Fibroblast of mammary gland (primary cell): ENCODE measurements at places on chromosomes 16 and 17.

GRCh38 chr16:77308163-77308561 is 109.0 kb downstream of the SYCE1L start:
- DNase-seq = peak; percentile 85

- no peak for DNase-seq
Measured at GRCh38 chr17:66511135-66511534, 208.7 kb downstream of the PRKCA start.

DNA sequence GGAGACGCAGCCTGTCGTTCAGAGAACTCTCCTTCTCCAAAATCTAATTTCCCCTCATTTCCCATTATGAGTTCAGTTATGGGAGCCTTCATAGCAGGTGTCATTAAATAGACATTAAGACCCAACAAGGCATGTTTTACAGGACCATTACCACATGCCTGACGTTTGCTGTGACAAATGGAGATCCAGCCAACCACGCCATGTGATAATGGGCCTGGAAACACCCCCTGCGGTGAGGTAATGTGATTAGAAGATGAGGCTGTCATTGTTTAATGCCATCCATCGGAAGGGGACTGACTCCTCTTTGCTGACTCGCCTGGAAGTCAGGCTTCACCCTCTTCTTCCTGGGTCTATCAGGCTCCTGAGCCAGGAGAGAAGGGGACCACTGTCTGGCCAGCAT is 76.9 kb downstream of the WSCD1 start:
- DNase-seq = no peak

DNA sequence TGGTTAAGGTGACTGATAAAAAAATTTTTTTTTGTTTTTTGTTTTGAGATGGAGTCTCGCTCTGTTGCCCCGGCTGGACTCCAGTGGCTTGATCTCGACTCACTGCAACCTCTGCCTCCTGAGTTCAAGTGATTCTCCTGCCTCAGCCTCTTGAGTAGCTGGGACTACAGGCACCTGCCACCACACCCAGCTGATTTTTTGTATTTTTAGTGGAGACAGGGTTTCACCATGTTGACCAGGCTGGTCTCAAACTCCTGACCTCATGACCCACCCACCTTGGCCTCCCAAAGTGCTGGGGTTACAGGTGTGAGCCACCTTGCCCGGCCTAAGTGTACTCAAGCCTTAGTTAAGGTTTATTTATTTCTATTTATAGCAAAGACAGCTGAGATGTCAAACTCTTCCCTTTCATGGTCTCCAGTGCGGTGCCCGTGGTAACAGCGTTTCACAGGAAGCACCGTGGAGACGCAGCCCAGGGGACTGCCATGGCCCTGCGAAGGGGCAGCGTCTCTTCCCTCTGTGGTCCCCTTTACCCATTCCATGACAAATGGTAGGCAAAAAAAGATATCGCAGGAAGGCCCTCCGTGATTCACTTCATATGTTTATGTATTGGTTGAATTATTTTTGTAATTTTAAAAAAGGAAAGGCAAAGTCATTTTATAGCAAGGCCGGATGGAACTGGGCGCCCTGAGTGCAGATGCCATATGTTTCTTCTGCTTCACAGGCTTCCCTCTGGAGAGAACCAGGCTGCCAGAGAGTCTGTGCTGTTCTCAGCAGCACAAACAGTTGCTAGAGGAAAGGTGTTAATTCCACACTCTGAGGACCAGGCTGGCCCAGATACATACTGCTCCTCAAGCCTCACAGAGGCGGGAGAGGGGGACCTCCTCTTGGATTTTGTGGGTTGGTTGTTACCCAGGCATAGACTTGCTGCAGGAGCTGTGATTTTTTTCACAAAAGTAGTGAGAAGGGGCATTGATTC is 29.2 kb downstream of the DDX19A start:
- no peak for DNase-seq

DNA sequence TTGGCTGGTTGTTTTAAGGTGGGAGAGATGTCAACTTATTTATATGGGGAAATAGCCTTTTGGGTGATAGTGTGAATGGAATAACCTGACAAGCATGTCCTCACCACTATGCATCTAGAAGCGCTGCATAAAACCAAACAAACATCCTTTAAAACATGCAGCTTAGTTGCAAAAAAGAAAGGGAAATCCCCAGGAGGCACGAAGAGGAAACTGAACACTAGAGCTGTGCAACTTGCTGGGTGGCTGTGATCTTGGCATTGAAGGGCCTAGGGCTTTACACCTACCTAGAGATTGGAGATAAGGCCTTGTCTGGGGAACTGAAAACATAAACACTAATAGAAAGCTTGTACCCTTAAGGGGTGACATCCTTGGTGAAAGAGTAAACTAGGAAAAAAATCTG is 7.3 kb downstream of the C16orf54 start:
- DNase-seq = no peak

DNA sequence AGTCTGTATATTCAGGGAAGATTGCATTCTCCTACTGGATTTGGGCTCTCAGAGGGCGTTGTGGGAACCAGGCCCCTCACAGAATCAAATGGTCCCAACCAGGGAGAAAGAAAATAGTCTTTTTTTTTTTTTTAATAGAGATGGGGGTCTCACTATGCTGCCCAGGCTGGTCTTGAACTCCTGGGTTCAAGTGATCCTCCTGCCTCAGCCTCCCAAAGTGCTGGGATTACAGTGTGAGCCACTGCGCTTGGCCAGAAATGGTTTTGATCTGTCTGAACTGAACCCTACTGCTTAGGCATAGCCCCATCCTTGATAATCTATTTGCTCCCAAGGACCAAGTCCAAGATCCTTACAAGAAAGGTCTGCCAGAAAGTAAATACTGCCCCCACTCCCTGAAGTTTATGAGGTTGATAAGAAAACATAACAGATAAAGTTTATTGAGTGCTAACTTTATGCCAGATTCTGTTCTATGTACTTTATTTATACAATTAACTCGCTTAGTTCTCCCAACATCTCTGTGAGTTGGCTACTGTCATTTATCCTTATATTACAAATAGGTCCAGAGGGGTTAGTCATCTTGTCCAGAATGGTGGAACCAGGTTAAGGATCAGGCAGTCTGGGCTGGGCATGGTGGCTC is 13.5 kb downstream of the G6PC1 start:
- DNase-seq = no peak

DNA sequence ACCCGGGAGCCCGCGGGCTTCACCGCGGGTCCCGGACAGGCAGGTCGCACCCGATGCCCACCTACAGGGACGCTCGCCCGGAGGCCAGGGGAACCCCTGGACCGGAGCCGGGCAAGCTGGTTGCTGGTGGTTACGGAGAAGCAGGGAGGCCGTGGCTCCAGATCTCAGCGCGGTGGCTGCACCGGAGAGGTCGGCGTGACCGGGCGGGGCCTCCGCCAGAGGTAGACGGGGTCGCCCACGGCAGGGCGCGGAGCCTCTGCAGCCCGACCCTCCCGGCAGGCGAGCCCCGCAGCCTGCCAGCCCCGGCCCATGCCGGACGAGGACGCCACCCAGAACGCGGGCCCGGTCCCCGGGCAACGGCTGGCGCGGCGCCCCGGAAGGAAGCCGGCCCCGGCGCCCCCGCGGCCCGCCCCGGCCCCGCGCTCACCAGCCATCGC is 341 bp downstream of the PCYT2 start:
- DNase-seq = no peak

GRCh38 chr17:35566968-35567367 is 6.3 kb upstream of the SLFN14 start:
- no peak for DNase-seq

- DNase-seq = no peak
Measured at GRCh38 chr16:49835161-49835777, 20.6 kb downstream of the ZNF423 start.

DNA sequence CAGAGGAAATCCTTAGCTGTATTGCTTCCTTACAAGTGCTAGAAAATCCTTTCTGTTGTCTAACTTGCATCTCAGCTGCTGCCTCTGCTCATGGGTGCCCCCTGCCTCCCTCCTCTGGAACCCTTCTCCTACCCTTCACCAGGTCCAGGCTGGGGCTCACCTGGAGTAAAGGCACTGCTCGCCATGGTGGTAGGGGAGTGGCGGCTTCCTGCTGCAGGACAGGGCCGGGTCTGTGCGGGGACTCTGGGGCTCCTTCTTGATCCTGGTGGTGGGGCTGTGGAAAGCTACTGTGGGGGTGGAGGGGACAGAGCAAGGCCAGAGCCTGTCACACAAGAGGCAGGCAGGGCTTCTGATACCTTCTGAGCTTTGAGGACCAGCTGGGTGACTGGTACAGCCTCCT is 12.4 kb downstream of the ETV4 start:
- no peak for DNase-seq

GRCh38 chr16:84687715-84688114 is 12.1 kb upstream of the USP10 start:
- DNase-seq = peak; percentile 88

- DNase-seq = no peak
Measured at GRCh38 chr16:30722443-30722842, 23.5 kb downstream of the SRCAP start.

DNA sequence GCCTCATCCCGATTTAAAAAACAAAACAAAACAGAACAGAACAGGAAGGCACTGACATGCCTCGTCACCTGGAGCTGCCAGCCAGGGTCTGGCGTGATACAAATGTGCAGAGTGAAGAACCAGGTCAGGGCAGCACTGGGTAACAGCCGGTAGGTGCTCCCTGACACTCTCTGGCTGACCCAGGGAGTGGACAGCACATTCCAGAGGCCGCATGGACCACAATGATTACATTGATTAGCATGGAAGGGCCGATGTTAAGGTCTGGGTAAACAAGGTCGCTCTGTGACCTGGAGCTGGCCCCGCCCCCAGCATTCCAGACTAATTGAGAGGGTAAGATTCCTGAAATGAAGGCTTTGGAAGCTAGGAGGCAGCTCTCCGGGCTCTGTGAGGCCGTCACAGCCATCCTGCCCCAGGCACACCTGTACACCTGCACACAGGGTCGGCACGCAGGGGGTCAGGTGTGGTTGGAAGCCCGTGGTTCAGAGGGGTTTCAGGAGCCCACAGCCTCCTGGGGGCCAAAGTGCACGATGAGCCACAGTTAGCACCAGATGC is 21.4 kb downstream of the PIEZO1 start:
- DNase-seq = no peak

- DNase-seq = peak; percentile 74
Measured at GRCh38 chr16:11957591-11958395, 7.2 kb upstream of the TNFRSF17 start.

- DNase-seq = no peak
Measured at GRCh38 chr17:72853440-72854415, 238.8 kb downstream of the SLC39A11 start.

GRCh38 chr16:81814751-81815428 is 35.8 kb downstream of the PLCG2 start:
- DNase-seq = no peak

GRCh38 chr17:64448665-64449512 is at the start of gene MILR1:
Gene MILR1 (plus strand): TSS chr17:64449115. CDS start chr17:64449169, 54 bp downstream.
- DNase-seq = peak; percentile 95

- peak; percentile 54 for DNase-seq
Measured at GRCh38 chr17:57622683-57623433, 122.2 kb downstream of the CCDC182 start.

DNA sequence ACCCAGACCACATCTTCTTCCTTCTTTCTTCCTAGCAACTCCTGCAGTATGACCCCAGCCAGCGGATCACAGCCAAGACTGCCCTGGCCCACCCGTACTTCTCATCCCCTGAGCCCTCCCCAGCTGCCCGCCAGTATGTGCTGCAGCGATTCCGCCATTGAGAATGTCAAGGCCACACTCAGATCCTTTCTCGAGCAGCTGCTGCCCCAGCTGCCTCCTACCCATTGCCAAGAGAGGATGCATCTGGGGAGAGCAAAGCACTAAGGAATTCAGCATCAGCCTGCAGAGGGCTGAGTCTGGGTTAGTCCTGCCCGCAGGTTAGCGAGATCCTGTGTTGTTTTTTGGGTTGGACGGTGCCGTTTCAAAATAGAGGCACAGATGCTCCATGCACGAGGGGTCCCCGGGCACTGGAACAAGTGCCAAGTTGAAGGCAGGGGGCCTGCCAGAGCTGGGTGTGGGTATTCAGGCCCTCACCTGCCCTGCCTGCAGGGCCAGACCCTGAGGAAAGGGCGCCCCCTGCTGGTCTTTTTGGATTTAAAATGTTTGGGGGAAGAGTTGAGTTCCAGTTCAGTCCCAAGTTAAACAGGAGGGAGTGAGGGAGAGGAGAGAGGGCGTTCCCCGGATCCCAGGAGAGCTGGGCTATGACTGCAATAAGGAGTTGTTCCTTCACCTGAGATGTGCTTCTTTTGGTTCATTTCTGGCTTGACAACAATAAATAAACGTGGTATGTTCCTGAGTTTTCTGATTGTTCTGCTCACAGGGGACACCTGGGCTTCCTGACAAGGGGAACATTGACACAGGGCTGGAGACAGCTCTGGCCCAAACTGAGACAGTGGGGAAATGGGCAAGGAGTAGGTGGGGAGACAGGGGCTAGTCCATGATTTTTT is 4.9 kb downstream of the CDK3 start:
- DNase-seq = peak; percentile 82

DNA sequence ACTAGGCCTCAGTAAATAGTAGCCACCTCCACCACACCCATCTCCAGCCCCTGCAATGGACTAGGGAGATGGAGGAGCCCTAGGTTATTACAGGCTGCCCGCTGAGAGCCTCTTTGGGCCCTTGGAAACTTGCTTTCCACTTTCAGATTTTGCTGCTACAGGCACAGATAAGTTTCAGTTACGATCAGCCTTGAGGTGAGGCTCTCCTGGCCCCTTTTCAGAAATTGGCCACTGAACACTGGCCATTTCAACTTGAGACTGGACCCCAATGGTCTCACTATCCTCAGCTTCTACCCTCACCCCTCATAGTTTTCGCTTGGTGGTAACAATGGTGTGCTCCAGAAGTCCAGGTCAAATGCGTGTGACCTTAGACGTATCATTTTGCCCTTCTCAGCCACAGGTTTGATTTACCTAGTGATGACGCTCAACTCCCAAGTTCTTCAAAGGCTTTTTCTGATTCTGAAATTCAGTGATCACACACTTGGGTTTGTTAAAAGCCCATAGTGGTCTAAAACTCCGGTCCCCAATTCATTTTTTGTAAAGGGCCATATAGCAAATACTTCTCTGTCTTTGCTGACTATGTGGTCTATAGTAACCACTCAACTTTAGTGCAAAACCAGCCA is 1.0 kb downstream of the PMM2 start:
- no peak for DNase-seq

DNA sequence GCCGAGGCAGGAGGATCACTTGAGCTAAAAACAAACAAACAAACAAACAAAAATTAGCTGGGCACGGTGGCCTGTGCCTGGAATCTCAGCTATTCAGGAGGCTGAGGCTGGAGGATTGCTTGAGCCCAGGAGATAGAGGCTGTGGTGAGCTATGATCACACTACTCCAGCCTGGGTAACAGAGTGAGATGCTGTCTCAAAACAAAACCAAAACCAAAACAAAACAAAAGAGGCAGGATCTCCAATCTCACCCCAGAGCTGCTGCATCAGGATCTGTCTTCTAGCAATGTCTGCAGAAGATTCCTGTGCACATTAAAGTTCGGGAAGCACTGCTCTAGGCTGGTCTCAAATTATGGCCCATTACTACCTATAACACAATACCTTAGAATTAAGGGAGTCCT is 43.1 kb downstream of the MAP2K6 start:
- no peak for DNase-seq

GRCh38 chr16:29808219-29808900 is 2.0 kb downstream of the MAZ start:
- DNase-seq = no peak

- DNase-seq = no peak
Measured at GRCh38 chr16:17439580-17439979, 31.2 kb downstream of the XYLT1 start.
